LoVo (cell line): ENCODE measurements at places on chromosomes 6 and 20.

- DNase-seq = no peak
Observed at GRCh38 chr6:97361286-97361685, 78.3 kb upstream of the MMS22L start.

GRCh38 chr6:57283911-57284455 lies 33.4 kb upstream of the PRIM2 start:
- DNase-seq = no peak

DNA sequence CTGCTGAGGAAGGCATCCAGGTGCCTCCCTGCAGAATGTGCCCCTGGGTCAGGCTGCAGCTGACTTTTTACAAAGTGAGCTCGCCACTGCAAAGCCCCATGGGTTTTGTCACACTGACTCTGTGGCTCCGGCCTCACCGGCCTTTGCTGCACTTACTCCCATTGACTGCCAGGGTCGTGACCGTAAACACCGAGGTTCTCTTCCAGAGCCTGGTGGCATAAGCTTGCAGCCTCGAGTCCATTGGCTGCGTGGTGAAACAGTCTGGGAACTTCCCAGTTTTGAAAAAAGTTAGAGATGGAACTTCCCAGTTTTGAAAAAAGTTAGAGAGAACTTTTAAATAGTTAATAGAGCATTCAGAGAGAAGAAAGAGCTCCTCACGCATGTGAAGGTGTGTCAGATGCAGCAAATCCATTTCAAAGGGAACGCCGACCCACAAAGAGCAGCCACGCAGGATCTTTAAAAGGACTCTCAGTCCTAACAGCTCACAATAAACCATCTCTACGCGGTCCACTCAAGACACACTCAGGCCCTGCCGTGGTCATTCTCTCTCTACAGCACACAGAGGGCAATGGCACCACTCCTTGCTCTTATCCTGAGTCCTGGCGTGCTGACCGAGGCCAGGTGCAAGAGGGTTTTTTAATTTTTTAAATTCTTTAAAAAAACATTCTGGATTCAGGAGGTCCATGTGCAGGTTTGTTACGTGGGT lies 12.8 kb downstream of the RAMACL start:
- DNase-seq = no peak

DNA sequence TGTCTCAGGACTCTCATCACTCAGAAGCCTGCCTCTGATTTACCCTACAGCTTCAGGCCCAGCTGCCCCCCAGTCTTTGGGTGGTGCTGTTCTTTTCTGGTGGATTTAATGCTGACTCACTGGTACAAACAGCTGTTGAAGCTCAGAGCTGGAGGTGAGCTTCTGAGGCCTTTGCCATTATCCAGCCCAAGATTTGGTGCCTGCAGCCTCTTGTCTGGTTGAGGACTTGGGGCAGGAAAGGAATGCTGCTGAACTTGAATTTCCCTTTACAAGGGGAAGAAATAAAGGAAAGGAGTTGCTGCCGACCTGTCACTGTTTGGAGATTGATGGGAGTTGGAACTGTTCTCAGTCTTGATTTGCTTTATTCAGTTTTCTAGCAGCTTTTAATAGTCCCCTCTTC lies 19.8 kb downstream of the ABCF1 start:
- no peak for DNase-seq

DNA sequence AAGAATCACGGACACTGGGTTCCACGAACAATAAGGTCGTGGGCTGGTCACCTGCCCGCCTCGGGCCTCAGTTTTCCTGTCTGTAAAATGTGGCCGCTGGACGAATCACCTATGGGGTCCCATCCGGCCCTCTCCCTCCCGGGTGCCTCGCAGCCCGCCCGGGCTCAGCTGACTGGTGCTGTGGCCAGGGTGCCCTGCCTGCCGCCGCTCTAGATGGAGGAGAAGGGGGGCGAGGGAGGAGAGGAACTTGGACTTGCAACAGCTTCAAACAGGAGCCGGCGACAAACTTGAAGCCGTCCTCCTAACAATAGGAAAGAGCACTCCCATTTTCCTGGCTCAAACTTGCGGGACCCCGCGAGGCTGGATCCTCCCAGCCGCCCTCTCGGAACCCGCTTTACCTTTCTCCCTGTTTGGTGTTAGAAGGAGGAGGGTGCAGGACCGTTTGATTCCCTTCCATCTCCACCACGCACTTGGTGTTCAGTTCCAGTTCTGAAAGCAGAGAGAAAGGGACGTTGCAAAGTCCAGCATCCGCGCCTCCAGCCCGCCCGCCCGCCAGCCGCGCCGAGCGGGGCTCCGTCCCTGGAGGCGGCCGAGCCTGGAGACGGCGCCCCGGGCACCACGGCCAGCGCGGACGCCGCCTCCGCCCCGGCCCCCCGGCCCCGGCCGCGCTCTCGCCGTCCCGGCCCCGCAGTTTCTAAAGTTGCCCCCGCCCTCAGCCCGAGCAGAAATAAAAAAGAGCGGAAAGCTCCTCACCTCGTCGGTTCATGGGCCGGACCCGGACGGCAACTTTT lies 584 bp downstream of the KIF13A start:
- peak; percentile 32 for DNase-seq

DNA sequence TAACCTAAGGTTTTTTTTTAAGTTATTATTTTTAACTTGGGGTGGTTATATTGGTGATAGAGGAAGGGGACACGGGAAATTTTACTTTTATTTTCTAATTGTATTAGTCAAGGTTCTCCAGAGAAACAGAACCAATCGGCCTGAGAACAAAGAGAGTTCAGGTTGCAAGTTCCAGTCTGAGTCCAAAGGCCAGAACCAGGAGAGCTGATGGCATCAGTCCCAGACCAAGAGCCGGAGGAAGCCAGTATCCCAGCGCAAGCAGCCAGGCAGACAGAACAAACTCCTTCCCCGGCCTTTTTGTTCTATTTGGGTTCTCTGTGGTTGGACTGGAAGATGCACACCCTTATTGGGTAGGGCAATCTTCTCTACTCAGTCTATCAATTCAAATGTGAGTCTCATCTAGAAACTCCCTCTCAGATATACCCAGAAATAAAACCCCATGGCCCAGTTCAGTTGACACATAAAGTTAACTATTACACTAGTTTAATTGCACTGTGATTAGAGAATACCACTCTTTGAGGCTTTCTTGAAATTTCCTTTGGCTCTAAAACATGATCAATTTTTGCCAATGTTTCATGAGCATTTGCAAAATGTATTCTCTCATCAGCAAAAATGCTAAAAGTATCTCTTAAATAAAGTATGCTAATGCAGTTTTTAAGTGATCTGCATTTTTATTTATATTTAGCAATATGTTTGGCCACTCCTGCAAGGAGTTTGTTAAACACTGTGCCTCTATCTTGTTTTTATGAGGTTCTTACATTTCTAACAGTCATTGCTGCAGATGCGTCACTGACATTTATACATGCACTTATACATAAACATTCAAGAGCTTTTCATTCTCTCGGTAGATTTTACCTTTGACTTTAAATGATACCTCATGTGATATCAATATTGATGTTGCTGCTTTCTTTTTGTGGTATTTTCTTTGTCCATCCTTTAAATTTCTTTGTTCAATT lies 103.2 kb upstream of the SSTR4 start:
- DNase-seq = no peak

GRCh38 chr6:150380256-150380655 lies 11.4 kb downstream of the IYD start:
- no peak for DNase-seq

DNA sequence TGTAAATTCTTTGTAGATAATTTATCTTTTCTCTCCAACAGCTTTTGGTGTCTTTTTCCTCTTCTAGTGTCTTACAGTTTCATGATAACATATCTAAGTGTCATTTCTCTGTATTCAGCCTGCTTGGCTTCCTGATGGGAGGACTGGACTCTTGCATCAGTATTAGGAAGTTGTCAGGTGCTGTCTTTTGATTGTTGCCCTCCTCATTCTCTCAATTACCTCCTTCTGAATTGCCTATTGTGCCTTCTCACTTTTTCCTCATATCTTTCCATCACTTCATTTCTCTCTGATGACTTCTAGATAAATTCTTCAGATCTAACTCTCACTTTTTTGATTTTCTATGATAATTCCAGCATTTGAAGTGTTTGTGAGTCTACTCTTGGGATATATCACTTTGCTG lies 154.4 kb upstream of the MLIP start:
- DNase-seq = no peak

DNA sequence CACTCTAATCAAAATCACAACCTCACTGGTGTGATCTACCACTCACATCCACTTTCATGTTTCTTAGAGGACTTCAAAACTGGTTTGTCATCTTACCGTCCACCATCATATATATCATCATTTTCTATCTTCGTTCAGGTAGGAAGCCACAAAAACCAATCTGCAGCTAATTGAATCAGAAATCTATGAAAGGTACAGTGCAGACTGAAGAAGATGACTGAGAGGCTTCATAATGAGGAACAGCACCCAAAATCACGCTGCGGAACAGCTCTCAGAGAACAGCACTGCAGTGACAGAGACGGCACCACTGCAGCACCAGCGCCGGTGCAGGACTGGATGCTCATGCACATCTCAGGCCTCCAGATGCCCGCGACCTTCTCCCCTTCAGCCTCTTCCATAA lies 13.0 kb downstream of the GMDS start:
- DNase-seq = no peak

DNA sequence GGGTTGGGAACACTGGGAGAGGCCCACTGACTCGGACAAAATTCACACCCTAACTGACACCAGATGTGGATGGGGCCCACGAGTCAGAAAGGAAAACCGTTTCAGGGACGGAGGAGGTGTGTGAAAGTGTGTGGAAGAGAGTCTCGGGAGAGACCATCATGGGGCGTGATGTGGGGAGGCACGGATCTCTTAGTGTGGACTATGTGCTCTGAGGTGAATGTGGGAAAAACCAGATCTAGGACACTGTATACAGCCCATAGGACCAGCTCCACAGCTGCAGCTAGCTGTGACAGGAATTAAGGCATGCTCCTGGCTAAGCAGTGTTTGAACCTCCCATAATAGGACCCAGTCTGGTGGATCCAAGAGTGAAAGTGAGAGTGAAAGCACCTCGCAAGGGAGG lies 691.3 kb downstream of the PHF3 start:
- no peak for DNase-seq

DNA sequence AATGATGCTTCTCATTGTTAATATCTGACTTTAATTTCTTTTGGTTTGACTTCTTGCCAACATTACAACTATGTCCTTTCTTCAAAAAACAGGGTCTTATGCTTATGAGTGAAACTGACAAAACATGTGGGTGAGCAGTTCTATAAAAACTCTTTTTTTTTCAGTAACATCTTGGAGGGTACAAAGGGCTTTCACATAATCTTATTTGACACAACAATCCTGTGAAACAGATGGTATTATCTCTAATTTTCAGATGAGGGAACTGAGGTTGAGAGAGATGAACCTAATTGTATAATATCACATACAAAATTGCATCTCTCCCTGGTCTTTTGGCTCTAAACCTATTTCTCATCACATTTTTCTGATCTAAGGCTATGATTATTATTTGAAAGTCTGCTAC lies 38.3 kb downstream of the MAPK14 start:
- DNase-seq = no peak

- no peak for DNase-seq
Observed at GRCh38 chr20:10524643-10525042, 89.5 kb downstream of the SLX4IP start.

- DNase-seq = no peak
Observed at GRCh38 chr6:144873623-144874378, 588.7 kb downstream of the UTRN start.
